CD4-positive, alpha-beta T cell treated with Interferon alpha-2 for 1 hour (primary cell): ENCODE measurements at places on chromosomes 12 and 14.

GRCh38 chr14:58639842-58640484 lies 2.2 kb downstream of the DACT1 start:
- no peak for DNase-seq

DNA sequence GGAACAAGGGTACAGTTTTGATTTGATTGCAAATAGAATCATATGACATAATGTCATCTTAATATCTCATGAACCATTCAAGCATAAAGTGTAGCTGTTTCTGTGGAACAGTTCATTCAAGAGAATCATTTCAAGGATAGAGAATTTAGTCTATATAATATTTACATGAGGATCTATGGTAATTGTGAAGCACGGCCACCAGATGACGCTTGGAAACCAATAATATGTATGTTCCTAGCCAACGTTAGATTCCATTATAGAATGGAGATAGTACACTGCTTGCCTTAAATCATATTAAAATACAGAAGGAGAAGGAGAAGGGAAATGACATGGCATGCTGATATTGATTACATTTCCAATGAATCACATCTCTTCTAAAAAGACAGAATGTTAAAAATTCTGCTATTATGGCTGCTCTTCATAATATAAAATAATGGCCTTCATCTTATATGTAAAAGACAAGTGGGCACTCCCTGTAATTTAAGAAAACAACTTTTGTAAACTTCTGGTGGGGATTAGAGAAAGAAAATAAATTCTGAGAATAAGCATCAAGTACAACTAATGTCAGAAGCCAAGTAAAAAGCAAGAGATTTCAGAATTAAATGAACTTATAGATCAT lies 351.0 kb downstream of the NAV3 start:
- no peak for DNase-seq

- DNase-seq: no peak
Observed at GRCh38 chr14:71711619-71712018, 220.6 kb upstream of the RGS6 start.

DNA sequence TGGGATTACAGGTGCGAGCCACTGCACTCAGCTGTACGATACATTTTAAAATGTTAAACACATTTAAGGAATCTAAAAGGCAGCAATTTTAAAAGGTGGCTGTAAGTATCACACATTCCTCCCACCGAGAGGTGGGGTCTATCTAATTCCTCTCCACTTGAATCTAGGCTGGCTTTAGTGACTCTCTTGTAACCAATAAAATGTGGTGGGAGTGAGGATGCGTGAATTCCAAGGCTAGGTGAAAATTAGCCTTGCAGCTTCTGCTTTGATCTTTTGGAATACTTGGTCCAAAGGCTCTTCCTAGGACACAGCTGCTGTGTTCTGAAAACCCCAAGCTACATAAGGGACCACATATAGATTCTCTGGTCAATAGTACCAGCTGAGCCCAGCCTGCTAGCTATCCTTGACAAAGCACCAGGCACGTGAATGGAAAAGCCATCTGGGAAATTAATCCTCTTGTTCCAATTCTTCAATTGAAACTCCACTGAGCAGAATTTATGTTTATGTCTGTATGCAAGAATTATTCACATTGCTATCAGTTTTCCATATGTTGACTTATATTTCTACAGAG lies 8.8 kb upstream of the GPRC5D start:
- no peak for DNase-seq

DNA sequence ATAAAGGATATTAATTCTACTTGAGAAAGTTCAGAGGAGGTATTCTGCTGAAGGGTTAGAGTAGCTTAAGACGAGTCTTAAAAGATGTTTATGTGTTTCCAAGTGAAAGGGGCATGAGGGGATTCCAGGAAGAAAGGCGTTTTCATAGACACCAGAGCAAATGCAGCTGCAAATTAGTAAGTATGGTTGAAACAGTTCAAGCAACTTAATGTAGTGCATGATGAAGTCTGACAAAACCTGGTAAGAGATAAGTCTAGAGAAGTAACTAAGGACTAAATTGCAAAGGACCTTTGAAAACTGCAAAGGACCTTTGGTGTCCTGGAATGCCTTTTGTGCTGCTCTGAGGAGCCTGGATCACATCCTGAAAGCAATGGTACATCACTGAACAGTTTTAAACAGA lies 11.5 kb downstream of the LUM start:
- DNase-seq: no peak

- no peak for DNase-seq
Observed at GRCh38 chr12:78002878-78003277, 172.2 kb downstream of the NAV3 start.

DNA sequence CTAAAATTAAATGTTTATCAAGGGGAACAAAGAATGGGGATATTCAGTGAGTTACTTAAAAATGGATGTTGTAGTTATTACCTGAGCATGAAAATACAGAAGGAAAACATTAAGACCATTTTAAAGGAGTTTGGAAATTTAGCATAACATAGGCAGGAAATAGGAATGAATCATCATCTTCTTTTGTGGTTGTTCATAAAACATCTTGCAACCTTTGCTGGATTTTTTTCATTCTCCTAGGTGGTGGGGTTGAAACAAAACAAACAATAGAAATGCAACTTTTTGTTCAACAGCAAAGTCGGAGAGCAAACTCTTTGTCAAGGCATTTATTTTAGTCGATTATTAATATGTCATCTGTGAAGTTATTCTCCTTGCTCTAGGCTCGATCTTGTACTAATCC lies 275.1 kb downstream of the IPO8 start:
- no peak for DNase-seq

GRCh38 chr12:2118061-2118460 lies 65.3 kb downstream of the CACNA1C start:
- no peak for DNase-seq

- DNase-seq: no peak
Observed at GRCh38 chr12:94806617-94807016, 156.3 kb upstream of the TMCC3 start.

DNA sequence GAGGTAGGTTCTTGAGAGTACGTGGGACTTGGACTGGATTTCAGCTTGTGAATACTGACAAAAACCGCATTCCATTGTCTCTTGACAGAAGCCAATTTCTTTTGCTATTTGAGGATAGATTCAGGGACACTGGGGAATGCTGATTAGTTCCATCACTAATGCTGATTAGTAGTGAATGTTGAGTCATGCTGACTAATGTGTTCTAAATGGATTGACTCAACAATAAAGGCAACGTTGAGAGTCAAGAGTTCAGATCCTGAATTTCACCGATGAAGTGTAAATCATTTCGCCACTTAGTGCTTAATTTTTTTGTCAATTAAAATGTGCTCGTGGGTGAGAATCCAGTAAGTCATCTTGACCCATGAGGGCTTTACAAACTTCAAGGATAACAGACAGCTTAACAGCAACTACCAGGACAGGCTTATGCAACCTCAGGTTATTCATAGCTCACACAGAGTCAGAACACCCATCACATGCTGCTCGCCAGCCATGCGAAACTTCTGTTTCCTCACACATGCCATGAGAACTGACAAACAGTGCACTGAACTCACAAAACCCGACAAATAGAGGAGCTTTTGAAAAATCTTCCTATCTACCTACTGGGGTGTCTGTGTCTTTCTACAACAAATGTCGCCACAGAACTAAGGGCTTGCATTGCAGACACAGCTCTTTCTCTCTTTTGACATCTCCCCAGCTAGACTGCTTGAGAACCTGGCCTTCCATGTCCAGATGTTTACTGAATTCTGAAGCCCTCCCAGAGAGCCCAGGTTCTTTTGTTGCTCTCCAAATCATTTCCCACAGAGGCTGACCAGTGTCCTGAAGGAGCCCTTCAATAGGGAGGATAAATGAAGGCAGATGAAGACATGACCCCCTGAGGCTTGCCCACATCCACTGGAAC lies 316.4 kb downstream of the ZFP36L1 start:
- DNase-seq: peak; percentile 65

- DNase-seq: no peak
Observed at GRCh38 chr12:457676-458075, 2.1 kb upstream of the B4GALNT3 start.
